ENCODE measurements at places on chromosomes 1 and 21.

DNA sequence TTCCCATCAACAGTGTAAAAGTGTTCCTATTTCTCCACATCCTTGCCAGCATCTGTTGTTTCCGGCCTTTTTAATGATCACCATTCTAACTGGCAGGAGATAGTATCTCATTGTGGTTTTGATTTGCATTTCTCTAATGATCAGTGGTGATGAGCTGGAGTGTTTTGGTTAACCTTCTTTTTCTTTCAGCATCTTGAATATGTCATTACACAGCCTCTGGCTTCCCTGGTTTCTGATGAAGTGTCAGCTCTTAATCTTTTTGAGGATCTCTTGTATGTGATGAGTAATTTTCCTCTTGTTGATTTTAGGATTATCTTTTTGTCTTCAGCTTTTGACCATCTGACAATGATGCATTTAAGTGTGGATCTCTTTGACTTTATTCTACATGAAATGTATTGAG lies 133.2 kb upstream of the GRIK3 start:
- DNase-seq = no peak

- no peak for DNase-seq
These were observed 269.3 kb upstream of the LYPLAL1 start for GRCh38 chr1:218904416-218904815.

DNA sequence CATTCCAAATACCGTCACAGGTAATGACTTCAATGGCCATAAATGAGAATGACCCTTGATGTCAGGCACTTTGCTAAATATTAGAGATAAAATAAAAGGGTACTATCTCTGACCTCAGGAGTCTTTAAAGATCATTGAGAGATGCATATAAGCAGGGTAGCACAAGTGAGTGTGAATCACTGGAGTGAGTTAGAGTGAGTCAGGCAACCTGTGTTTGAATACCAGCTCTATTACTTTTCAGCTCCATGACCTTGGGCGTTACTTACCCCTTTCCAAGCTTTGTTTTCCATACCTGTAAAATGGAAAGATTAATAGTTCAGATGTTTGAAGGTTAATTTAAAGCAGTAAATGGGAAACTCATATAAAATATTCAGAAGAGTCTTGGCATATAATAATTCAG lies 1058.0 kb upstream of the ADGRL4 start:
- no peak for DNase-seq

DNA sequence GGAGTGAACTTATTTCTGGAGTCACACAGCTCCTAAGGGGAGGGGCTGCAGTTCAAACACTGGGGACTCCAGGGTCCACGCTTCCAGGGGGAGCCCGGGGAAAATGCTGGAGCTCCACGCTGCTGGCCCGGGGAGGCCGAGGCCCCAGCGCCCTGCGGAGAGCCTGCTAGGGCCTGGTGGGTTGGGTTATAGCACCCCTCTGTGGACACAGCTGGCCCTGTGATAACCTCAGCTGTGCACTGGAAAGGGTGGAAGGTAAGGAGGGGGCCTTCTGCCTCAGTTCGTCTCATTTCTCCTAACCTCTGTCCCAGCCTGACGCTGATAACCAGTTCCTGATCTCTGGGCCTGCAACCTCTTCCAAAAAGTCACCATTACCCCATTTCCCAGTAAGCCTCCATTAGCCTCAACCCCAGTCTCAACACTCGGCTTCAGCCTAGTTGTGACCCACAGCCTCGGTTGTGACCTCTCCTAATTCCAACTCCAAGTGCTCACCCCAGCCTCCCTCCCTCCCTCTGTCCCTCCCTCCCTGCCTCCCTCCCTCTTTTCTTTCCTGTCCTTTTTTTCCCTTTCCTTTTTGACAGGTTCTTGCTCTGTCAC lies 7.1 kb downstream of the NBL1 start:
- no peak for DNase-seq

- DNase-seq = peak; percentile 72
These were observed 145.5 kb upstream of the IRF2BP2 start for GRCh38 chr1:234755449-234755863.

Data from GM04504 (cell line).